HFFc6 (cell line): ENCODE measurements at places on chromosomes 4 and X. TPM values are rescaled to one million over a fixed set of nuclear protein-coding genes. Genes with fewer than 3 reads are reported as not detected.

GRCh38 chr4:136748773-136749172 lies 783.5 kb downstream of the PCDH18 start:
- no peak for DNase-seq

DNA sequence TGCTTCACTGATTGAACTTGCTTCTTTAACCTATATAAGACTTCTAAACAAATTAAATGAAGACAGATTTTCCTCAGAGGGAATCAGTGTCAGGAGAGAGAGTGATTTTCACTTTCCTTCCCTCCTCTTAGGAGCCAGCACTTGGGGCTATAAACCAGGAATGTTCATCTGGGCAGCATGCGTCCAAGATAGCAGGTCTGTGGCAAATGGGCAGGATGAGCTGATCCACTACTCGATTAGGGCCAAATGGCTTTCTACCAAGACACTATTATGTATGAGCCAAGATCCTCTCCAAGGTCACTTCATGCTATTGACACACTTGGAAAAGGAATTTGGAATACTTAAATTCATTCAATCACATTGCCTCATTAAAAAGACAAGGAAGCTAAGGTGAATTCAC lies 203.9 kb upstream of the GRID2 start:
- no peak for DNase-seq

The SYN1 gene
- total RNA-seq: 0.09 to 0.31 TPM (median 0.24 TPM) in 3 replicates

DNA sequence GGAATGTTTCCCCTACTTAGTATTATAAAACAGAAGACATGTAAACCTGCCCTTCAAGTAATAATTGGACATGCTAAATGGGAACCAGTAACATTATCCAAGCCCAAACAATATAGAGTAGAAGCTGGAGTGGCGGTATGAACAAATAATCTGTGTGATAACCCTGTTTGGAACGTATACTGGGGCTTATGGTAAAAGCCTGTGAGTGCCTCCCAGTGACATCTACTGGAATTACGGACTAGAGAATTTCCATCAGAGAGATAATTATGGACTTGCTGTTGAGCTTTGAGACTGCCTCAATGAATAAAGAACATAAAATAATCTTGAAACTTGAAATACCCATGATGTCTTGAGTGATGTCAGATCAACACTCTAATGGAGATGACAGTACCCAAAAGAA lies 406.3 kb upstream of the GRIA3 start:
- DNase-seq: no peak

GRCh38 chr4:126976850-126977632 lies 655.7 kb upstream of the INTU start:
- DNase-seq: no peak

DNA sequence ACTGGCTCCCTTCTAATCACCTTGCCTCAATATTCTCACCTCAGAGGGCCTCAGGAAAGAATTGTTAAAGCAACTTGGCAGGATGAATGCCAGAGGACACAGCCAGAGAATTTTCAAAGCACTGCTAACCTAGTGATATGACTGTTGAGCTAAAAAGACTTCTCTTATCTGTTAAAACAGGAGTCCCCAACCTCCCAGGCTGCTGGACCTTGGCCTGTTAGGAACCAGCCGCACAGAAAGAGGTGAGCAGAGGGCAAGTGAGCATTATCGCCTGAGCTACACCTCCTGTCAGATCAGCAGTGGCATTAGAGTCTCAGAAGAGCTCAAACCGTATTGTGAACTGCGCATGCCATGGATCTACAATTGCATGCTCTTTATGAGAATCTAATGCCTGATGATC lies 1.7 kb upstream of the KCNE5 start:
- no peak for DNase-seq

The WWC2 gene
- 96.5 to 111 TPM (median 110 TPM) in 3 replicates for total RNA-seq

GRCh38 chr4:15479089-15479912 lies 9.6 kb downstream of the CC2D2A start:
- peak; percentile 86 for DNase-seq

The BEX2 gene
- not detected in 3 replicates for total RNA-seq

The NMU gene
- total RNA-seq: not detected in 3 replicates

DNA sequence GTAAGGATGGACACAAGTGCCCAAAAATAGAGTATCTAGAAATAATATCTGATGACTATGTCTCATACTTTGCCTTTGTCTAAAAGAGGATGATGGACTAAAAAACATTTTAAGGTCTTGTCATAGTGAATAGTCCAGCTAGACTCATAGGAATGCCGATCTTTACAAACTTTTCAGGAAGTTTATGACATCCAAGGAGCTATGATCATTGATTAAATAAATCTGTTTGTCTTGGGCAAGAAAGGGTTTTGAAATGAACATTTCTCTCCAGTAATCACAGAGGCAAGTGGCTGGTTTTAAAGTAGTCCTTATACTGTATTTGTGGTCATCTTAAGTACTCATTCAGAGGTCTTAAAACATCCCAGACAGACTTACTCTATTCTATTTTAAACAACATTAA lies 109.8 kb downstream of the MAPK10 start:
- DNase-seq: no peak

DNA sequence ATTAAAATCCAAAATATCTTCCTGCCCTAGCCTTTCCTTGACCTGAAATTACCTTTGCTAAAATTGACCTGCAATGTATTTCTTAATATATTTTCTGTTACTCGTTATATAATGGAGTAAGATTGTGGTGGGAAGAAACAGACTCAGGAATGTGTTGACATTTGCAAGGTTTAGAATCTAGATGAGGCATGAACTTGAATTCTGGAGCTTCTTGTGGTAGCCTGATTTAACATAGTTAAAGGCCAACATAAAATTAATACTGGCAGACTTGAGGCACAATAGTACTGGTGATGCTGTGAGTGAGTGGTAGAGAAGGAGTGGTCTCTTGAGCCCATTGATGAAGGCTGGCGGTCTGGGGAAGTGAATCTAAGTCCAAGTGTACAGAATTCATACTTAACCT lies 197.9 kb upstream of the SPRY1 start:
- peak; percentile 1 for DNase-seq

DNA sequence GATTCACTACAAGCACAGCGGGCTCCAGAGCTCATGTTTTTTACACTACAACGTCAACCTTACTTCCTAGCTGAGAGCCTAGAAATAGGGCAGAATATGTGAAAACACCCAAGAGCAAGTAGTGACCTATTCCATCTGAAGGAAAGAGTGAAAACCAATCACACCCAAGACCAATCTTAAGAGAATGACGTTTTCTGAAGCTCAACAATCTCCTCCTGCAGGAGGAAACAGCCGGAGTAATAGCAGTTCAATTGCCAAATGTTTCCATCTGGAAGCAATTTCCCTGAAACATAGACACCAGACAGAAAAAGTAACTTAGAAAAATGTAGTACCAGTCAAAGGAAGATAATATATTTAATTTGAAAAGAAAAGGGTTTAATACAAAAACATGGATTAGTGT lies 142.4 kb downstream of the ANXA5 start:
- peak; percentile 7 for DNase-seq

- peak; percentile 7 for DNase-seq
Observed at GRCh38 chr4:48247142-48247877, 22.3 kb downstream of the TEC start.

- DNase-seq: peak; percentile 7
Observed at GRCh38 chr4:169765835-169766234, 8.1 kb upstream of the HPF1 start.

DNA sequence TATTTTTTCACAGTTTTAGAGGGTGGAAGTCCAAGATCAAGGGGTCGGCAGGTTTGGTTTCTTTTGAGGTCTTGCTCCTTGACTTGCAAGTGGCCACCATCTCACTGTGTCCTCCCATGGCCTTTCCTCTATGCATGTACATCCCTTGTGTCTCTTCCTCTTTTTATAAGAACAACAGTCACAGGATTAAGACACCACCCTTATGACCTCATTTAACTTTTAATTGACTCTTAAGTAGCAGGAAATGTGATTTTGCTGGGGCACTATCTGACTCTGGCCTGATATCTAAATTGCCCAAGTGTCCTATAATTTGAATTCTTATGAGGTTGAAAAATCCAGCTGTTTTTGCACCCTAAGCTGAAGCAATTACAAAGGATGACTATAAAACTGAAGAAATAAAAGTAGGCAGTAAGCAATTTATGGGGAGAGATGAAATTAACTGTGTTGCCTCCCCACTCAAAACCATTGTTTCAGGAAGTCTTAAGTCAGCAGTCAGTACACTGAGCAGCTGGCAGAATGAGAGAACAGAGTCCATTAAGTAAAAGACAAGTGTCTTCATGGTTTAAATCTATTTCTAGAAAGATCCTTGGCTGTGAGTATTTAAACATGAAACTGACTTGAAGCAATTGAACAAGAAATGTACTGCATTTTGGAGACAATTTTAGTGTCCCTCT lies 601.3 kb downstream of the SPRY1 start:
- DNase-seq: no peak

DNA sequence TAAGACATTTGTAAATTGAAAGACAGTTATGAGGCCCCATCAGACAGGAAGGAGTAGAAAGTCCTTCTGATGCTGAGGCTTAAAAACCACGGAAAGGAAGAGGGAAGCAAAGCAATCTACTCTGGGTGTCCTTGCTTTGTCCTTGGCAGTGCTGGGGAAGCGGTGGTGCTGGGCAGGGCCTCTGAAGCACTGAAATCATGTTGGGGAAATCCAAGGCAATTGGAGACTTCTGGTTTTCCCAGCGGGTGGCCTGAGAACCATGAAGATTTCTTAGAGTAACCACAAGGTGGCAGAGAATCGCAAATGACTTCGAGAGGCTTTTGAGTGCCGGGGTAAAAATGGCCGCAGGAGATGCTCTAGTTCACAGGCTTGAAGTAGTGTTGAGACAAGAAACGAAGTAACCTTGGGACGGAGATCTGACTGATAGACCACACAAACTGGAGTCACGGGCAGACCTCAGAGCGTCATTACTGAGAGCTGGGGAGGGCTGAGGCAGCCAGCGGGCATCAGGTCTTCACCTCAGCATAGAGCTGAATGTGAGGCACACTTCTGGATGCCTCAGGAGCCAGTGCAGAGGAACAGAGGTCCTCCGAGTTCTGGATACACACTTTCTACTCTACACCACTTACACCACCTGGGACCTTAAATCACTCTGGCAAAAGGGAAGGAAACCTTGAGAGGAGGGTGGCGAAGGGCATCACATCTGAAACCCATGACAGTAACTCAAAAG lies 130.7 kb upstream of the GPRIN3 start:
- DNase-seq: peak; percentile 28

GRCh38 chrX:44997888-44998287 lies 124.9 kb downstream of the KDM6A start:
- DNase-seq: no peak

DNA sequence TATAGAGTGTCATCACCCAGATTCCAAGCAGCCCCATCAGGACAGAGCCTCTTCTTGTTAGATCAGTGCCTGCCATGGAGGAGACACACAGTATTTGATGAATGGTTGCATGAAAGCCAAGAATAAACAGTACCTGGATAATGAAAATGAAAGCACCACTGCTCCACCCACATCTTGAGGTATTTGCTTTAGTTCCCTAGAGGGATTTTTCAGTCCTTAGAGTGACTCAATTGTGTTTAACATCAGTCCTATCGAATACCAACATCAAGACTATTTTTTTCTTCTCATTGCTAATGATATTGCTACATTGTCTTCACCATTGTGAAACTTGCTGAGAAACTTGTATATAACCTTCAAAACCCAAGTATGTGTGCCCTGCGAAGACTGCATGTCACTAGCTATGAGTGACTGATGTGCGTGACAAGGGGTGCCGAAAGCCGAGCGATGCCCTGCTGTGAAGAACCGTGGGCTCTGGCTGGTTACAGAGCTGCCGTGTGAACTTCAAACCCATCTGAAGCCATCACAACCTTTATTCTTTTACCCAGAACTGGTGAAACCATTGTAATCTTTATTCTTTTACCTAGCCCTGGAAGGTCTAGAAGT lies 211.3 kb upstream of the FAT1 start:
- no peak for DNase-seq

The DACH2 gene
- total RNA-seq: not detected in 3 replicates

GRCh38 chrX:46256875-46257274 lies 288.3 kb downstream of the ZNF674 start:
- no peak for DNase-seq

DNA sequence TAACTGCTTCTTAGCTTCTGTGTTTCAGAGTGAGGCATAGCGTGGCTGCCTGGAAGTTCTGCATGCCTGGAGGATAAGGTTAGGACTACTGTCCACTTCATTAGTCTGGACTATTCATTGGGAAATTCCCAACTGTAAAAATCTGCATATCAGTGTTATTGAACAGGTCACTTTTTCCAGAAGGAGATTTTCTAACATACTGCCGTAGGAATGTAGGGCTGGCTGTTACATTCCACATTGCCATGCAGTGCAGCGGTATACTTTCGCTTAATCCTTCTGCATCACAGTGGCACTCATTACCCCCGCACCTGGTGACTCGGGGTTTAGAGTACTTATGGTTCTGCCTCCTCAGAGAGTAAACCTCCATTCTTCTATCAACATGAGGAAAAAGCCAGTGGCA lies 104.6 kb downstream of the NPFFR2 start:
- no peak for DNase-seq

GRCh38 chrX:857376-857775 lies 226.8 kb downstream of the SHOX start:
- no peak for DNase-seq

DNA sequence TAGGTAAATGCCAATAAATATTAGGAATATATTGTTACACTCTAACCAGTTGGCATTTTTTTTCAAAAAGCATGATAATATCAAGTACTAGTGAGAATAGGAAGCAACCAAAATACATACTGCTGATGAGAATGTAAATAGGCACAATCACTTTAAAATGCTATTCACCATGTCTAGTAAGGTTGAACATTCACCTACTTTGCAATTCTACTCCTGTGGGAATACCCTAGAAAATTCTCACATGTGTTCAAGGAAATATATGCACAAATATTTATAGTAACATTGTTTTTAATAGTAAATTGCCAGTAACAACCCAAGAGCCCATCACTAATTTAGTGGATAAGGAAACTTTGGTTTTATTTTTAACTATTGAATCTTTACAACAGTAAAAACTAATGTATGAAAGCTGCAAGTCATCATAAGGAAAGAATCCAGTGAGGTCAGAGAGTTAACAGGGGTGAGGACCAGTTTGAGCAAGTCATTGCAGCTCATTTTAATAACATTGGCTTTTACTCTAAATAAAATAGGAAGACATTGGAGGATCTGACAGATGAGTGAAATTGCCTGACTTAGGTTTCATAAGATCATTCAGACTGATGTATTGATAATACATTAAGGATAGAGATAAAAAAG lies 23.6 kb downstream of the FSTL5 start:
- DNase-seq: no peak

- no peak for DNase-seq
Observed at GRCh38 chr4:86432559-86433134, 72.8 kb upstream of the MAPK10 start.

DNA sequence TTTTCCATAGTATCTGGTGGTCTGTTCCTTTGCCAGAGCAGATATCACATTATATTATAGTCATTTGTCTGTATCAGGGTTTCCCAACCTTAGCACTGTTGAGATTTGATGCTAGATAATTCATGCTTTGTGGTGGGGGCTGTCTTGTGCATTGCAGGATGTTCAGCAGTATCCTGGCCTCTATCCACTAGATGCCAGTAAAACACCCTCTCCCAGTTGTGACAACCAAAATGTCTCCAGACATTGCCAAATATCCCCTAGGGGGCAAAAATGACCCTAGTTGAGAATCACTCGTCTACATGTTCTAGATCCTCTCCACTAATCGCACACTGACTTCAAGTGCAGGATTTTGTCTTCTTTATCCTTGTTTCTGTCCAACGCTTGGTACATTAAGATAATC lies 160.8 kb downstream of the FANCB start:
- DNase-seq: no peak

The FMR1NB gene
- not detected in 3 replicates for total RNA-seq
